ENCODE measurements at places on chromosomes 16 and 17.

- no peak for DNase-seq
Measured at GRCh38 chr17:31355935-31356334, 34.5 kb upstream of the EVI2A start.

- no peak for DNase-seq
Measured at GRCh38 chr16:645852-646678, 3.1 kb upstream of the WDR90 start.

- DNase-seq, result no peak
Measured at GRCh38 chr17:32558326-32558955, 71.6 kb downstream of the CDK5R1 start.

DNA sequence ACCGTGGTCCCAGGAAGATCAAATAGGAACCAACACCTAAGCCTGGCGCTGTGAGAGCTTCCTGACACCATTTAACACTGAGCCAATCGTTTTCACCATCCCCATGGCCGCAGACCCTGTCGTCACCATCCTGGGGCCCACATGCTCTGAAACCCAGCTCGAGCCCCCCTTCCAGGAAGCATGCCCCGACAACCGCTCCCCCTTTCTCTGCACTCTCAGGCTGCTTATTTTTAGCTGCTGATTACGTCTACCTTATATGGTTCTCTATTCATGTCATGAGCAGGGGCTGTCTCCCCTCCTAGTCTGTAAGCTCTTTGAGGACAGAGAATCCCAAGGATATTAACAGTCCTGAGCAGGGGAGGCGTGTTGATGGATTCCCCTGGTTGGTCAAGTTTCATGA lies 10.5 kb downstream of the SRL start:
- DNase-seq, result no peak

DNA sequence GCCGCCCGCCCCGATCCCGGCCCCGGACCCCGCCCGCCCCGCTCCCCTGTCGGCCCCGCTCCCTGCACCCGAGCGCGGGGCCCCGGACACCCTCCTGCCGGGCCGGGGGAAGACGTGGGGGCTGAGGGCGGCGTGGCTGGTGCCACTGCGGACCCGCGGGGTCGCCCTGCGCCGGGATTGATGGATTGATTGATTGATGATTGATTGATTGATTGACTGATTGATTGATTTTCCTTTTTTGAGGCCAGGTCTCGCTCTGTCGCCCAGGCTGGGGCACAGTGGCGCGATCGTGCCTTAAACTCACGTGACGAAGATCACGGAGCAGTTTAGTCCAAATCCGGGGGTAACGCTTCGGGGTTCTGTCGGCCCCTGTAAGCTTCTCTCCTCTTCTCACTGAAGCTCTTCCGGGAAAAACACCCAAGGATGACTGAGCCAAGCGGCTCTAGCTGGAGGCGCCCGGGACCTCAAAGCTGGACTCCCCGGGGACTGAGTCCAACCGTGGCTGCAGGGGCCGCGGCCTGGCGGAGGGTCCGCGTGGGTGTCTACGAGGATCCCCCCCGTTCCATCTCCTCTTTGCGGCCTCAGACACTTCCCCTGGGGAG lies 40.2 kb upstream of the BHLHA9 start:
- DNase-seq, result no peak

DNA sequence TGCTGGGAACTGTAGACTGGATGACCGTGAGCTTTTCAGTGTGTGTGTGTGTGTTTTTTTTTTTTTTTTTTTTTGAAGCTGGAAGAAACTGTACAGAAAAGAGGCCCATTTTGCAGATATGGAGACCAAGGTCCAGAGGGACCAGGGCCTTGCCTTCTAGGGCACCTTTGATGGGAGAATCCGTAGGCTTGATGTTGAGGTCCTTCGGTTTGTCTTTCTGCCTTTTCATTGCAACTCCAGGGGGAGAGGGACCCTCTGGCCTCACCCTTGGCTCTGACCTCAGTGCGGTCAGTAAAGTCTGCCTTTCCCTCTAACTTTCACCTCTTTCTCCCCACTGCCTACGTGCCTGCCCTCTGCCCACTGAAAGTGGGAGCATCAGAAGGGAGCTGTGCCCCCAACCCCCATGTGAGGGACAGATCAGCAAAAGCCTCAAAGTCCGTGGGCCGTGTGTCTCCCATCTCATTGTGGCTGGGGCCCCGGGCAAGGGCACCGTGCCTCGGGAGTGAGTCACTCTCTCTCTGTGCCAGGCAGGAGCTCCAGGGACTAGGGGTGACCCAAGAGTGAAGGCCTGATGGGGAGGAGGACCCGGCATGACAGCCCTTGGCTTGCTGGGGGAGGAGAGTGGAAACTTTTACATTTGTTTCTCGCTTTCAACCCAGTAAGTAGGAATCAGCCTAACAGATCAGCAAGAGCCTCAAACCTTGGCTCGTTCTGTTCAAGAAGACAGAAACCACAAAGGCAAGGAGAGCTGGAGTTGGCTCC lies 123.6 kb downstream of the CMIP start:
- no peak for DNase-seq

DNA sequence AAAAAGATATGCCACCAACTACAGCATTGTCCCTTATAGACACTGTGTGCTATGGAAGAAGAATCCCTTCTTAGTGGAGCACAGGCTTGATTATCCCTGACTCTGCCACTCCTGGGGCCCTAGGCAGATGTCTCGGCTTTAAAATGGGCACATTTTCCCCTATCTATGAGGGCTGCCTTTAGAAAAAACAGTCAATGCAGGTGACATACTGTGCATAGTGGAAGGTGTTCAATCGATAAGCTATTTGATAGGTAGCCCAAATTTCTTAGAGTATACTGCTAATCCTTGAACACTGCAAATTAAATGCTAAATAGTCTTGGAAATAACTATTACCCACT lies 64.4 kb downstream of the PARN start:
- DNase-seq, result no peak

DNA sequence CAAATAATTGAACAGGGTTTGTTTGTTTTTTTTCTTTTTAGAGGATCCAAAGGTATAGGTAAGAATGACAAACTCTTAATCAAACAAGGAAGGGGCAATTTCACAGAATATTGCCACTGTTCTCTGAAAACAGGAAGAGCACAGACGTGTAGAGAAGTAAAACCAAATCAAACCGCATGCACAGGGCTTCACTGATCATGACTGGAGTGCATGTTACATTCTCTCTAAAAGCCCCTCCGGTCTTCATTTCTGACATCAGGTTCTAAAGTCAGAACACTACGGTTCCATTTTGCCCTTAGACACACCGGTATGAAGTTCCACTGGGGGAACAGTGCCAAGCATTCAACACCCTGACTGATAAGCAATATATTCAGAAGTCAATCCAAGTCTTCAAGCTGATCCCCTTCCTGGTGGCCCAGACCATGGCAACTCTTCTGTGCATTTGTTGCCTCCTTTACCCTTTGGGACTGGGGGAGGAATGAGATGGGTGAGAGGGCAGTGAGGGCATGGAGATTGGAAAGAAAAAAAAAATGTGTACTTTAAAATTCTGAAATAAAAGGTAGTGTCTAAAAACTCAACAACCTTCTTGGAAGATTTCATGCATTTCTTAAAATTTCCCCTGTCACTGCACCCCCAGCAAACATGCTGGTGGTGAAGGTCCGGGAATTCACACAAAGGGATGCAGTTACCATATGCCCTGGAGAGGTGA lies 1.4 kb downstream of the MMD start:
- DNase-seq, result no peak

GRCh38 chr16:58044266-58045019 lies 18.9 kb downstream of the MMP15 start:
- DNase-seq, result no peak

GRCh38 chr17:676060-676700 lies 38.5 kb downstream of the VPS53 start:
- no peak for DNase-seq

- no peak for DNase-seq
Measured at GRCh38 chr17:17508646-17509591, 12.7 kb upstream of the RASD1 start.

DNA sequence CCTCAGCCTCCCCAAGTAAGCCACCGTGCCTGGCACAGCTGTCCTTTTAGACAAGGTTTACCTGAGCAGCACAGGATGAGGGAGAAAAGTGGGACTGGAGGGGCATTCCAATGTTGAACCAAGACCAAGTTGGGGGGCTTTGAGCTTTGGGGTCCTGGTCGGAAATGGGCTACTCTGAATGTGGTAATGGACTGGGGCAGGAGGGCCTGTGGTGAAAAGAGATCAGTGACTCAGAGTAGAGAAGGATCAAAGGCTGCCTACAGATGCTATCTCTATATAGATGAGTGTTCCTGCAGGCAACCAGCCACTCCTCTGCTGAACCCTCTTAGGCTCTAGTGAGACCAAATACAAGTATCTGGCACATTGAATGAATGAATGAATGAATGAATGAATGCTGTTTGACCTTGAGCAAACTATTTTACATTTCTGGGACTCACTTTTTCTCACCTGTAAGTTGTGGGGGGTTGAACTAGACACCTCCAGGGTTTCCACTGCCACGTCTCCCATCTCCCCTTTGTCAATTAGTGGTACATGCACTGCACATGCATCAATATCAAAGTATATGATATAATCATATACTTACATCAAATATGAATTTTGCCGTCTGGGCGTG lies 26.3 kb upstream of the ETV4 start:
- no peak for DNase-seq

DNA sequence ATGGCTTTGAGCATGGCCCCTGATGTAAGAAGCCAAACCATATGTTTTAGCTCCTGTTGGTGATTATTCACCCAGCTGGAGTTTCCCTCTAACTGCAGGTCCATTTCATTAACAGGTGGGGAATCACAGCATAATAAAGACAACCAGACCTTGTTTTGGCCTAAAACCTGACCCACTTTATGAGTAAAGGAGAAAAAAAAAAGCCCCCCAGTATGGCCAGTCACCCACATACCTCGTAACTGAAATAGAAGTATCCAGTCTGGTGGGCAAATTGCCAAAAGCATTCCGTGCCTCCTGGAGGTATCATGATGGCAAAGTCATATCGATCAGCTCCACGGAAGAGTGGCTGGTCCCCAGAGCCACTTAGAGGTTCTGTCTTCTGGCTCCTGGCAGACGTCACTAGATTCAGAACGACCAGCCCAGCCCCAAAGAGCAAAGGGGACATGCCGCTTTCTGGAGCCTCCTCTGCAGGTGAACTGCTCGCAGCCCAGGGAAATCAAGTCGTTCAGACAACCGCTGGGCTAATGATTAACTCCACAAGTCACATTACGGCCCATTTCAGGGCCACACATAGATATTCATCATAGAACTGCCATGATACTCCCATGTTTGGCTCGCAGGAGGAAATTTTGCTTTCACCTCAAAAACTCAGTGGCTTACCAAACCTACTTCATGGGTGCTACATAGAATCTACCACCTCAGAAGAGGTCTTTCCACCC lies at the start of gene TMED6:
Gene TMED6, minus strand, starts transcription at position 478 of the 719 bp plus-strand sequence. Its CDS starts 33 bp downstream, at position 445.
- DNase-seq, result peak; percentile 13

- peak; percentile 6 for DNase-seq
Measured at GRCh38 chr17:27430882-27431491, 25.3 kb upstream of the KSR1 start.

DNA sequence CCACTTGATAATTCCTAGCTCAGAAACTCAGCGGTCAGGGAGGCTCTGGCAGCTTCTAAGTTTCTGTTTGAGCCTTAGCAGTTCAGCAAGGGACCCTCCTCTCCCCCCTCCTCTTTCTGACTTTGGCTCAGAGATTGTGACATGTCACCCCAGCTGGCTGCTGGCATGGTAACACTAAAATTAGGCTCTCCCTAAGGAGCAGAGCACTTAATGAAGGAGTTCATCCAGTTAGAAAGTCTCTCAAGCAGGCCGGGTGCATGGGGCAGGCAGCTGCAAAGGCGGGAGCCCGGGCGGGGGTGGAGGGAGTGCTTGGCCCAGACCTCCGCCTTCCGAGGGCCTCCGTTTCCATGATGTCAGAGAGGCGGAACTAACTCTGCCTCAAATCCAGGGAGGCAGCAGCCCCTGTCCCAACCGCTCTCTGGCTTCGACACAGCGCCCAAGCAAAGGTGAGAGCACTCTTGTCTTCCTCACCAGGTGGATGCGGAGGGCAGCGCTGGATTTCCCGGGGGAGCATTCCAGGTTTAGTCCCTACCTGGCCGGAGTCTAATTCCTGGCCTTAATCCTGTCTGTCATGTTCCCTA lies 128.0 kb upstream of the PLCG2 start:
- DNase-seq, result peak; percentile 72

DNA sequence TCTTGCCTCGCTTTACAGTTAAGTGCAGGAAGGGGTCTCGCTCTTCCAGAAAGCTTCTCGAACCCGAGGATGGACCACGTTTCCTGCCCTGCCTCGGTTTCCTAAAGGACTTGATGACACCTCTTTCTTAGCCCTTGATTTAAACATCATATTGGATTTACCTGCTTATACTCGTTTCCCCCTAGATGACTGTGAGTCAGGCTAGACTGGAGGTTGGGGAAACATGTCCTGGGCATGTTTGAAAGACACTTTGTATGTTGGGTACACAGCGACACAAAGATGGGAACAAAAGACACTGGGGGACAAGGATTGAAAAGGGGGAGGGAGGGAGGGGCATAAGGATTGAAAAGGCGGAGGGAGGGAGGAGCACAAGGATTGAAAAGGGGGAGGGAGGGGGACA lies 30.0 kb downstream of the SDK2 start:
- DNase-seq, result peak; percentile 41

DNA sequence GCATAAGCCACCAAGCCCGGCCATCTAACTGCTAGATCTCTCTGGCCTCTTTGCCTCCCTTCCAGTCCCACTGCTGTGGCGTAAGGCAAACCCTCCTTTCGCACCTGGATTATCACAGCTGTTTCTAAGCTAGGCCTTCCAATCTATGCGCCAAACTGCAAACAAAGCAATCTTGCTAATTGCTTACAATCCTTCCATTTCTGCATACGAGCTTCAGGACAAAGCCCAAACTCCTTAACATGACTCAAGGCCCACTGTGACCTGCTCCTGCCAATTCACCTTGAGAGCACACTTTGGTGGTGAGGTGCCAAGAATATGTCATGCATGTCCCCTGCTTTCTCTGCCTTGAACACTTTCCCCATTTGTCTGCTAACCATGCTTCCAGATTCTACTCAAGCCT lies 6.0 kb upstream of the ARL5C start:
- no peak for DNase-seq

DNA sequence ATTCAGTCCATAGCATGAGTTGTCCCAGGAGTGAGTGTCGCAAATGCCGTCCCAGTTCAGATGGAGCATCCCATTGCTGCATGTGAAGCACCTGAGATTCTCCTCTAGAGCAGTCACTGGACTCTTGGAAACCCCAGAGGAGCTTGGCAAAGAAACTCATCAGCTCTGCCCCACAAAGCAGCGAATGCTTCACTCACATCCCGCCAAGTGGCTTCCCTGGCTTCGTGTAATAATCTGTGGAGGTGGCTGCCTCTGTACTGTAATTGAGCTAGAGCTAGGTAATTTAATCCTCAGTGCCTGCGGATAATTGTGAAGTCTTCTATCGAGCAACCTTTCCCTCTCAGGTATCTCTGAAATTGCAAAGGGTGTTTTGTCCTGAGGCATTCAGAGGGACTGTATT lies 107.1 kb downstream of the SNX29 start:
- DNase-seq, result no peak

DNA sequence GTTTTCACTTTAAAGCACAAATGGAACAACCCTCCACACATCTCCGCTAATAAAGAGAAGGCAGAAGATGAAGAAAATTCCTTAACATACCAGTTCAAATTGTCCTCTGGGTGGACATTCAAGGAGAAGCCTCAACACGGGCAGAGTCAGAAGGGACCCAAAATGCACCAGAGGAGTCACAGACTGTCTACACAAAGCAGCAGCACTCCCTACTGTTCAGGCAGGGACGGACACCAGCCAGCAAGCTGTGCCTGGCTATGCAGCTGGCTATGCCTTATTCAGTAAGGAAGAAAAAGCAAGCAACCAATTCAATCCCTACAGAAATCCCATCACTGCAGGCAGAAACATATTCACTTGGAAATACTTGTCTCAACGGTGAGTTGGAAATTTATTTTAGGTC lies 8.1 kb downstream of the DNAJC7 start:
- no peak for DNase-seq
